ENCODE measurements at places on chromosomes 1 and 21.
A peak's percentile ranks its signal among the peaks of the same experiment; 100 is the strongest.

GRCh38 chr1:247118946-247119446 is 14.8 kb upstream of the ZNF669 start:
- DNase-seq: no peak

DNA sequence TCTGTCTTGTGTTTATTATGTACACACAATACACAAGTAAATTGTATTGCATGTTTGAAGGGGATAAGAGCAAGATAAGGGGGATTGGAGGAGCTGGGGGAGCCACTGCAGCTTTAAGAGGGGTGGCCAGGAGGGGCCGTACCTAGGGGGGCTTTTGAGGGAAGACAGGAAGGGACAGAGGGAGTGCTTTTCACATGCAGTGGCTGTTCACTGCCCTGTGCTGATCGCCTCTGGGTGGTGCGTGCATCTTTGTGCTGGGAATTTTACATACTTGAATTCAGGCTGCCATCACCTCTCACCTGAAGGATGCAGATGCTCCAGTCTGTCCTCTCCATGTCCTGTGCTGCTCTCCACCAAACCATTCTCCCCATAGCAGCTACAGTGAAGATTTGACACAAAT is 179.5 kb downstream of the PTPRU start:
- DNase-seq: no peak

GRCh38 chr21:44626673-44627143 is at the start of gene KRTAP10-9:
Gene KRTAP10-9 (plus strand): TSS chr21:44627093. CDS start chr21:44627172, 79 bp downstream.
- DNase-seq: no peak

DNA sequence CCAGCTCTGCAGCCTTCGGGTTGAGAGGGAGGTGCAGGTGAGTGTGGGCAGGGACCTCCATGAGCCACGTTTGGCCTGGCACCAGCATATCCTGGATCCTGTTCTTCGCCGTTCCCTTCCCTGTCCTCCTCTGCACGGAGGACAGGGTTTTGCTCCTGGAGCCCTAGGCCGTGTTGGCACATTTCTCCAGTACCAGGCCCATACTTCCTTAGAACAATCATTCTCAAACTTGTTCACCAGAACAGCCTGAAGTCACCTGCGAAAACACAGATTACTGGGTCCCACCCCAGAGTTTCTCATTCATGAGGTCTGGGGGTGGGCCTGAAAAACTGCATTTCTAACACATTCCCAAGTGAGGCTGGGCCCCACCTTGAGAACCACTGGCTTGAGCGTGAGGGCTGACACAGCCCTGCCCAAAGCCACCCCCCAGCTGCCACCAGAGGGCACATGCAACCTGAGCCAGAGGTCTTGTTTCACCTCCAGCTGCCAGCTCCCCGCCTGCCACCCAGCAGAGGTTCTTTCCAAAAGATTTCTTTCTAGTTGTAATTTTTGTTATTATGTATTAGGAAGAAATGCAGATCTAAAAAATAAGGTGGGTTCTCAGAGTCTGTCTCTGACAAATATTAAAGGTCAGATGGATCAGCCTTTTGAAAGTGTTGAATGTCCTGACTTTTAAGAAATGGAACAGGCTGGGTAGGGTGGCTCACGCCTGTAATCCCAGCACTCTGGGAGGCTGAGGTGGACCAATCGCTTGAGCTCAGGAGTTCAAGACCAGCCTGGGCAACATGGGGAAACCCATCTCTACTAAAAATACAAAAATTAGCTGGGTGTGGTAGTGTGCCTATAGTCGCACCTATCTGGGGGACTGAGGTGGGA is 39.6 kb upstream of the LDLRAP1 start:
- DNase-seq: peak; percentile 51

DNA sequence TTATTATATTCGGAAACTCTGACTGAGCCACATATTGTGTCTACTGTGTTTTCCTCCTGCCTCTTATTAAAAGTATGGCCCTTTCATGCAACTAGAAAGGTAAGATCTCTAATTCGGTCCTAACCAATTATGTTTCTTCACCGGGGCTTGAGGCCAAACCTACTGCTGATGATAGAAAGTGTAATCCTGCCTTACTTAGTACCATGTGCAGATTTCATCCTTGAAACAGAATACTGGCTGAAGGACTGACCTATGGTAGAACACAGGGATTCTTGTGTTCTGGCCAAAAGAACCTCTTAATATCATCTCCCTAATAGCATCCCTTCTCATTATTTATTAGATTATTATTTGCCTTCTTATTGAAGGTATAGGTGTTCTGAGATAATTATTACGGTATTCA is 72.6 kb downstream of the TOR3A start:
- DNase-seq: no peak

DNA sequence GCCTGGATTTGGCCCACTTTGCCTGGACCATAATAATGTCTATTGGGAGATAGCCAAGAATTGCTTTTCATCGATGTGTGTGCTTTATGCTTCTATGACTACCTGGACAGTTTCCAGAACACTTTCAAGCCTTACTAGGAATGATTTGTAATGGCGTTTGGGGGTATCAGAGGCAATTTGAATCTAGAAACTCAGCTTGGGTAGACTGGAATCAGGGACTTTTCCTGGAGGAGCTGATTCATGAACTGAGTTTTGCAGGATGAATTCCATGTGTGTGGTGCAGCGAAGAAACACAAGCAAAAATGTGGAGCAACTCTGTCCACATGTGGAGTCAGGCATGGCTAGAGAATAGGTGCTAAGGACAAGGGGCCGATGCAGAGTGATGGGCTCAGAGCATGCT is 11.9 kb upstream of the TMEM61 start:
- DNase-seq: no peak

- DNase-seq: no peak
These were observed 8.6 kb upstream of the TCEA3 start for GRCh38 chr1:23433122-23433521.

- DNase-seq: no peak
These were observed 250.5 kb downstream of the PDE4B start for GRCh38 chr1:66043186-66043585.

DNA sequence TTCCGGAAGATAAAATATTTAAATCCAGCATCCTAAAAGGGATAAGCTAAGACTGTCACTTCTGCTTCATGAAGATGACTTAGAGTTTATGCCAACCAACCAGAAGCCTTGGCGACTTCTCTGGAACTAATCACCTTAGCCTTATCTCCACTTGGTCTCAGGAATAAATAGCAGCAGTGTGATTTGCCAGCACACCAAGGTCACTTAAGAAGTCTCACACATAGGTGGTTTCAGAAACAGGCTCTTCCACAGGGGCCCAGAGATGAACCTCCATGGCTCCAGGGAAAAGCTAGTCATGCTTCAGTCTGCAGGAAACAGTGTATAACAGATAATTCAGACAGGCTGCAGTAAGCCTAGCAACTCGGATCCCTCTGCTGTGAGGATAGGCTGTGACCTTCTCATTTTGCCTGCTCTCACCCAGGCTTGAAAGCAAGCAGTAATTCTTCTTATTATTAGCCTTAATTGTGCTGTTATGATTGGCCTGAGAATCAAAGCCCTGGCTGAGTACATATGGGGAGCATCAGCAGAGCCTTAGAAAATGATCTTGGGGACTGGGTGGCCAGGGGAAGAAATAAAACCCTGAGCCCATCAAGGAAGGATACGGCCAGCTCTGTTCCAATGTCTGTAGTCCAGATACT is 84.7 kb downstream of the WLS start:
- DNase-seq: no peak

GRCh38 chr1:39988618-39989343 is 33.8 kb downstream of the MFSD2A start:
- DNase-seq: no peak

GRCh38 chr1:43311521-43311920 is 10.7 kb downstream of the TIE1 start:
- DNase-seq: no peak

GRCh38 chr1:226778657-226779058 is 39.6 kb upstream of the ITPKB start:
- DNase-seq: no peak

DNA sequence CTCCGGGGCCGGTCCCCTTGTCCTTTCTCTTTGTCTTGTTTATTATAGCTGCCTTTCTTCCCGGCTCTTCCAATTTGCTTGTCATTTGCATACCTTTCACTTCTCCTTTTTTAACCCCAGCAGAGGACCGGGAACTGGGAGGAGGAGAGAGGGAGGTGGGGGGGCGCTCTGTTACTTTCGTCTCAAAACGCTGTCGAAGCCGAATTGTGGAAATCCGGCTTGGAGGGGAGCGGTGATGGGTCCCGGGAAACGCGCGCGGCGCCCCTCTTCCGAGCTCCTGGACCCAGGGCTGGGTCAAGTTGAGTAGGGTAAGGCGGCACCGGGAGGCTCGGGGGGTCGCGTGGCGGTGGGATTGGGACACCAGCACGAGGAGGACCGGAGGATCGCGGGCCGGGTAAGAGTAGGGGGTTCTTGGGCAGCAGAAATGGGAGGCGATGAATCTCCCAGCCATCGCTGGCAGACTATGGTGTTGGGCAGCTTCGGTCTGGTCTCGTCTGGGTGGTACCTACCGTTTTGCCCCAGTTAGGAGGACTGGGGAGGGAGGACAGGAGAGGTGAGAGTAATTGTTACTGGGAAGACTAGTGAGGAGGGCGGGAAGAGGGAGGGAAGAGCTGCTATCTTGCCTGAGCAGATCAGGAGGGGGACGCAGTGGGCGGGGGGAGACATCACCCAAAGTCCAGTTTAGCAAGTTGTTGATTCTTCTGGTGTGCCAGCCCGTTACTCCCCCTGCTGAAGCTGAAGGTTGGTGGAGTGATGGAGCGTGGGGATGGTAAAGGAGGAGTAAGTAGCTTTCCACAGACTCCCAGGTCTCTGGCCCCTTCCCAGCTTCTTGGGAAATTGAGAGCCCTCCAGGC is 1.5 kb downstream of the PROX1 start:
- DNase-seq: no peak

DNA sequence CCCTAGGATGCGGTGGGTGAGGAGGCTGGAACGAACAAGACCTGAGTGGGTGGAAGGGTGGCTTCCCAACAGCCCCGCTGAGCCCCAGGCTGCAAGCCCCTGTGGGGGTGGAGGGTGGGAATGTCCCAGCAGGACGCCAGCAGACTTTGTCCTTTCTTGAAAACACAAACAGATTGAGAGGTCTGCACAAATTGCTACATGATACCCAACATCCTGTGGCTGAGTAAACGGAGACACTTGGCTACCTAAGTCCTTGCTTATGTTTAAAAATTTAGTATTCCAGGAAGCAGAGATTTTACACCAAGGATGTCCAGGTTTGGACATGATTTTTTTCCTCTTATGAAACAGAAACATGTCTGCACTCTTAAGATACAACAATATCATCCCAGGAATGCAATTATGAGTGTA is 11.8 kb upstream of the F3 start:
- DNase-seq: no peak

- no peak for DNase-seq
These were observed 78.0 kb downstream of the CDC14A start for GRCh38 chr1:100430325-100430756.

Measured in activated gamma-delta T cell treated with anti-CD3 and anti-CD28 coated beads, Interleukin-2, amount 50 U/mL, for 16 hours (primary cell).